MM.1S (cell line): ENCODE measurements at places on chromosomes 16 and 17.

- DNase-seq, result no peak
Measured at GRCh38 chr17:63116967-63117830, 151.2 kb downstream of the TANC2 start.

- DNase-seq, result no peak
Measured at GRCh38 chr16:3553138-3553923, 23.9 kb downstream of the NLRC3 start.

DNA sequence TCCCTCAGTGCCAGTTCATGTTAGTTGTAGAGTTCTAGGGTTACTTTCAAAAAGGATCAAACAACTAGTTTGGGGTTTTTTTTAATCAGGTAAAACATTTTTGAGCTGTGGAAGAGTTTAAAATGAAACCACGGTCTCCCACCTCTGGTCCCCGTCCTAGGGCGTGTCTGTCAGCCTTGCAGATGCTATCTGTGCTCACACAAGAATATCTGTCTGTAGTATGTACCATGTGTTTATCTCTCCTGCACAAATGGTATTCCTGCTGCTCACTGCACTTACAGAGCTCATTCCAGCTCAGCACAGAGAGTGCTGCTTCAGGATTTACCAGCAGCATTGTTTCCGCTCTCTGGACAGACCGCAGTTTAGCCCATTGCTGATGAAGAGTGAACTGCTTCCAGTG lies 38.9 kb downstream of the UBN1 start:
- no peak for DNase-seq

- peak; percentile 24 for DNase-seq
Measured at GRCh38 chr16:56869513-56870275, 4.7 kb downstream of the SLC12A3 start.

DNA sequence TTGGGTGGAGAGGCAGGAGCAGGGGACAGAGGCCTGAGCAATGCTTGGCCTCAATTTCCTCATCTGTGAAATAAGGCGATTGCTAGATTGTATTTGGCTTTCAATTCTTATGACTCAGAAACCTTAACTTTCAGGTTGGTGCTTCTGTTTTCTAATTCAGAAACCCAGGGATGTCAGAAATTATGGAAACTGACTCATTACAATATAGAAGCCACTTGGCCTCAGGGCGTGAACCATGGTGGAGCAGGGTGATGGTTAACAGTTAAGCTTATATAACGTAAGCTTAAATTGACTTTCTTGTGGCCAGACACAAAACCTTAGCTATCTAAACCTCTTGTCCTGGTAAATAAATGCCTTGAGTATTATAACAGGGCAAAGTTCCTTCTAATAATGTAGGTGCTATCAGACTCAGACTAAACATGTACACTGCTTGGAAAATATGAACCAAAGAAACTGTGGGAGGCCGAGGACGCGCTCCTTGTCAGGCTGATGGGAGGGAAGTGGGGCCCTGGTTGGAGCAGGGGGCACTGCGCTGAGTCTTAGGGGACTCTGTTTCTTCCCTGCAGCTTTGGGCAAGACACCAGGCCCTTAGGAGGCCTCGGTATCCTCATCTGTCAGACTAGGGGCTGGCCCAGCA lies 17.1 kb upstream of the SREBF1 start:
- DNase-seq, result no peak

GRCh38 chr17:63478814-63479494 lies 2.1 kb downstream of the ACE start:
- peak; percentile 70 for DNase-seq

DNA sequence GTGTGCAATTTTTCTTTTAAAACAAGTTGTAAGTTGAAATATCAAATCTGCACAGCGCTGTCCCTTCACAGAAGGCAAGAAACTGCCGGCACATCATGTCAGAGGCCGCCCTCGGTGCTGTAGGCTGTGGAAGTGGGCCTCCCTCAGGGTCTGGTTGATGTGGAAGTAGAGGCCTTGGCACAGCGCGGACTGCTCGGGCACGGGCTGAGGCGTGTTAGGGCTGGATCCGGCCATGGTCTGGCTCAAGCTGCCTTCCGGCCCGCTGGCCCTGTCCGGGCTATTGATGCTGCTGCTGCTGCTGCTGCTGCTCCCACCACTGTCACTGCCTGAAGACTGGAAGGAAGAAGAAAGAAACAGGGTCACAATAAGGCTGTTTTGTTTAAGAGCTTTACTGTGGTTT lies 16.6 kb downstream of the COG1 start:
- DNase-seq, result no peak

GRCh38 chr17:7240375-7240774 lies 1.1 kb upstream of the PHF23 start:
- no peak for DNase-seq

GRCh38 chr17:8711291-8711690 lies 33.3 kb downstream of the CCDC42 start:
- DNase-seq, result no peak

- DNase-seq, result no peak
Measured at GRCh38 chr16:22075776-22076175, 16.6 kb upstream of the VWA3A start.

- DNase-seq, result peak; percentile 48
Measured at GRCh38 chr16:19071811-19072777, 4.7 kb downstream of the COQ7 start.

DNA sequence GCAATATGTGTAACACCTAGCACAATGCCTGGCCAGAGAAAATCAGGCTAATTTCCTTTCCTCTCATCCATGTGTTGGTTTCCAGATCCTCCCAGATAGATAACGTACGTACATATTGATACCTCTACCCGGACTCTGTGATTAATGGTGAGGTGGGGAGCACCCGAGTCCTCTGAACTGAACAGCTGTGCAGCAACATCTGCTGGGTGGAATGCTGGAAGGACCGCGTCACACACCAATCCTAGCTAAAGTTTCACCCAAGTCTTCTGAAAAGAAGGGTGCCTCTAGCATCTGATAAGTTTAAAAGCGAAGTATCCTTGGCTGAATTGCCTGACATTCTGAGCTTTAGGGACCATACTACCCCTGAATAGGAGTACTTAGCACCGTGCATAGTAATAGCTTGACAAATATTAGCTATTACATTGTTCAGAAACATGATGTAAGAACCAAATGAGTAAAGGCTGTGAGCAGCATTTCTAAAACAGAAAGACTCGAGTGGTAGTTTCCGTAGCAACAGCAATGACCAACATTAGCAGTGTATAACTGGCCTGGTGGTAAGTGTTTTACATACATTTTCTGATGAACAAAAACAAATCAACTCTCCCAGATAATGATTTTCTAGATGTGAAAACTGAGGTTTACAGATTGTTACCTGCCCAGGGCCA lies 91.4 kb downstream of the SYCE1L start:
- DNase-seq, result no peak

DNA sequence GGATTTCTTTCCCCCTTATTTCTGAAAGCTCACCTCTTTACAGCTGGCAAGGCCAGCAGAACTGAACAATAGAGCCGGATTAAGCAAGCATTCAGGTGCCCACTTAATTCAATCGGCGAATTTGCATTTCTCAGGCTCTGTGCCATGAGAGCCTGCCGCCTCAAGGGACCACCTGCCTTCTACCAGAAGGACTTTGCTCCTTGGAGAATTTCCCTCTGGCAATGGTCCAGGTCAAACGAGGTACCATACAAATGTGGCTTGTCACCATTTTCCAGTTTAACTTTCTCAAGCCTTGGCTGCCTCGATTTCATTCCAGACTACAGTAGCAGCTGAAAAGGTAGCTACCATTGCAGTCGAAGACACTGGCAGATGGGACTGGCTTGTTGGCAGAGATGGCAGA lies 534.0 kb downstream of the MAF start:
- DNase-seq, result no peak

DNA sequence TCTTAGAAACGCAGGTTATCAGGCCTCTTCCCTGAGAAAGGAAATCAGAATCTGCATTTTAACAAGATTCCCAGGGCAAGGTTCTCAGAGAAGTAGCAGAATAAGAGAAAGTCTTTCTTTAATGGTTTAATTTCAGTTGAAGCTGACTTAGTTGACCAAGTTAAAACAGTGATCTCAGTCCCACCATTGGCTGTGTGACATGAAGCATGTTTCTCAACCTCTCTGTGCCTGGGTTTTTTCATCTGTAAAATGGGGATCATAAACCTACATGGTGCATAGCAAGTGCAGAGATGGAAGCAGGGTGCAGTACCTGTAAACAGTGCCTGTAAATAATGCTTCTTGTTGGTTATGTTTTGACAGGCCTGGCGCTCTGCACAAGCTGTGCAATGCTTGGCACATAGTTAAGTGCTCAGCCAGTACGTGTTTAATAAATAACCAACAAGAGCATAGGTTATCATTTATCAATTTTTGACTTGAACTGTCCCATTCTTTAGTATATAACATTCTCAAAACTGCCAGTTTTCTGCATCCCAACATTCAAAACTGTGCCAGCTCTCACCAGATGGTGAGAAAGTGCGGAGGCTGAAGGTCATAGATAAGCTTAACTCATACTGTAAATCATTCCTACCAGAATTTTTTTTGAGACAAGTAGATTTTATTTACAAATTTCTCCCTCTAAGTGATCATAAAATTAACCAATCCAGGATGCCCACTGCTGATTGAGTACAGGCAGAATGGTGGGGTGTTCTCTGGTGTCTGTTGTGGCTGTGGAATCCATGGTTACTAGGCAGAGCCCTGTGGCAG lies 6.9 kb downstream of the C17orf67 start:
- DNase-seq, result no peak

DNA sequence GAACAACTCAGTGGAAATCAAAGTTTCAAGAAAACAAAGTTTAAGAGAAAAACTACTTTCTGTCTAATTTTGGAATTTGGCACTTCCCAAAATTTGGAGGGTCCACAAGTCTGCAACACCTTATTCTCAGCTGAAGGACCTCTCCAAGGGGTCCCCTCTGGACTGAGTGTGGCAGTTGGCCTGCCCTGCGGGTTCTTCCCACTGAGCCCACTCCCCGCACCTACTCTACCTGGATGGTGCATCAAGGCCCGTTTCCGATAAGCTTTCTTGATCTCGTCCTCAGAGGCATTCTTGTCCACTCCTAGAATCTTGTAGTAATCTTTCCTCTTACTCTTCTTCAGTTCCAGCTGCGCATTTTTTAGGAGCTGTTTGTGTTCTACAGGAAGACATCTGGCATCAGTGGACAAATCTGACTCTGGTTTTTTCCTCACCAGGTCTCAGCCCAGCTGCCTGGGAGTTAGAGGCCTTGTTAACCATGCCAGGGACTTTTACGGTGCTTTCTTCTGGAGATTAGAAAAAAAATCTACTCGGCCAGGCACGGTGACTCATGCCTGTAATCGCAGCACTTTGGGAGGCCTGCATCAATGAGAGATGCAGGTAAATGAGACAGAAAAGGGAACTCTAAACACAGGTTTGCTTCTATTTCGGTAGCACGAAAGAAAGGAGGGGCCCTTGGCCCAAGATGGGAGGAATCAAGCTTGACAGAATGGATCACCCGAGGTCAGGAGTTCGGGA lies 15.6 kb downstream of the CNP start:
- no peak for DNase-seq

DNA sequence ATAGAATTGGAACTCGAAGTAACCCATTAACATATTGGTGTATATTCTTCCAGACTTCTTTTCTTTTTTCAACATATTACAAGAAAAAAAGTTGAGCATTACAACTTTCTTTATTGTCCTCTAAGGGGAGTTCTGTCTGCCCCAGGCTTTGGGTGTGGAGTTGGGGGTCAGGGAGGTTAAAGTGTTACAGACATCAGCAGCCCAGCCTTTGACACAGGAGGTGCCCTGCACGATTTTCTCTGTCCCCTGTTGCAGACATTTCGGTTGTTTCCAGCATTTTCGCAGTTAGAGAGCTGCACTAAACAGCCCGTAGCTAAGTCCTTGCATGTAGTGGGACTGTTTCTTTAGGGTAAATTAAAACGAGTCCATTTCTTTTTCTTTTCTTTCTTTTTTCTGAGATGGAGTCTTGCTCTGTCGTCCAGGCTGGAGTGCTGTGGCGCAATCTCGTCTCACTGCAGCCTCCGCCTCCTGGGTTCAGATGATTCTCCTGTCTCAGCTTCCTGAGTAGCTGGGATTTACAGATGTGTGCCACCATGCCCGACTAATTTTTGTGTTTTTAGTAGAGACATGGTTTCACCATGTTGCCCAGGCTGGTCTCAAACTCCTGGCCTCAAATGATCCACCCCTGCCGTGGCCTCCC lies 13.4 kb upstream of the ADCY7 start:
- DNase-seq, result no peak

- DNase-seq, result no peak
Measured at GRCh38 chr16:88814144-88814502, 2.4 kb upstream of the APRT start.

DNA sequence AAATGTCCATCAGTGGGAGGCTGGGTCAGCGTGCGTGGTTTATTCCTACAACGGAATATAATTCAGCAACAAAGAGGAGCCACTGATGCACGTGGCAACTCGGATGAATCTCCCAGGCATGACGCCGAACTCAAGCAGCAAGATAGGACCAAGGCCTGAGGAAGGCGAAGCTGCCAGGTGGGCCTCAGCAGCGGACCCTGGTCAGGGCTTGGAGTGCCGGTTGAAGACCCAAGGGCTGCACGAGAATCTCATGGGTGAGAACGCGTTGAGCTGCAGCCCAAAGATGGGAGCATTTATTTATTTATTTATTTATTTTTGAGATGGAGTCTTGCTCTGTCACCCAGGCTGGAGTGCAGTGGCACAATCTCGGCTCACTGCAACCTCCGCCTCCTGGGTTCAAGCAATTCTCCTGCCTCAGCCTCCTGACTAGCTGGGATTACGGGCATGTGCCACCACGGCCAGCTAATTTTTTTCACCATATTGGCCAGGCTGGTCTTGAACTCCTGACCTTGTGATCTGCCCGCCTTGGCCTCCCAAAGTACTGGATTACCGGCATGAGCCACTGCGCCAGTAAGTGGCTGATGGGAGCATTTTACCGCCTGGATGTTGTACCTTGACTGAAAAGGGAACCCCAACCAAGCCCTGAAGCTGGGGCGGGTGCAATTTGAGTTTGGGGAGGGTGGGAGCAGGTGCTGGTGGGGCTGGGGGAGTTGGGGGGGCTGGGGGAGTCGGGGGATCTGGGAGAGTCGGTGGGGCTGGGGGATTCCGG lies 18.1 kb upstream of the BAHCC1 start:
- no peak for DNase-seq

- DNase-seq, result no peak
Measured at GRCh38 chr16:22322021-22322471, 24.8 kb downstream of the POLR3E start.

- no peak for DNase-seq
Measured at GRCh38 chr17:34269969-34270368, at the start of gene CCL7. Gene CCL7, plus strand, starts transcription at chr17:34270221. Its CDS starts 70 bp downstream, at chr17:34270291.

DNA sequence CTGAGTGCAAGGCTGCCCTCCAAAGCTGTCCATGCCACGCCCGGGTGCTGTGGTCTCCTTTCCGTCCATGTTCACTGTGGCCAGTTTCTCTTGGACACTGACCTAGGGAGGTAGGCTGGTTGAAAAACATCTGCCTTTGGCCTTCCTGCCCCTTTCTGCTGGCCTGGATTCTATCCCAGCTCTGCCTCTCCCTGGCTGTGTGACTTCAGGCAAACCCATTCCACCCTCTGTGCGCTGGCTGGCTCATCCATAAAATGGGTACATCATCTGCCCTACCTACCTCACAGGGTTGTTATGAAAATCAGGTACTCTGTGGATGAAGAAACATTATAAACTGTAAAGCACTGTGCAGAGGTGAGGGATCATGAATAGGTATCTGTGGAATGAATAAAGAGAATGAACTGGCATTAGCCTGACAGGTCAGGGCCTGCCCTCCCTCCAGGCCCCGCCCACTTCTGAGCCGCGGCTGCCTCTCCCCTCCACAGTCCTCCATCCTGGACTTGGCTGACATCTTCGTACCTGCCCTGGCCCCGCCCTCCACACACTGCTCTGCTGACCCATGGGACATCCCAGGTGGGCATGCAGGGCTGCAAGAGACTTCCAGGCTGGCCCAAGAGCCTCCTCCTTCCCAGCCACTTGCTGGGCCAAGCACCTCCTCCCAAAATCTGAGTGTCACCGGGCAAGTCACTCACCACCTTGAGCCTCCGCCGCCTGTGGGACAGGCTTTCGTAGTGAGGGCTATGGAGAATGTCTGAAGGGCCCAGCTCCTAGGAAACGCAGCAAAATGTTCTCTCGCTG lies 7.0 kb upstream of the SPATA20 start:
- no peak for DNase-seq
